DND-41 (cell line): ENCODE measurements at places on chromosomes 6 and 20.
A peak's percentile ranks its signal among the peaks of the same experiment; 100 is the strongest.

DNA sequence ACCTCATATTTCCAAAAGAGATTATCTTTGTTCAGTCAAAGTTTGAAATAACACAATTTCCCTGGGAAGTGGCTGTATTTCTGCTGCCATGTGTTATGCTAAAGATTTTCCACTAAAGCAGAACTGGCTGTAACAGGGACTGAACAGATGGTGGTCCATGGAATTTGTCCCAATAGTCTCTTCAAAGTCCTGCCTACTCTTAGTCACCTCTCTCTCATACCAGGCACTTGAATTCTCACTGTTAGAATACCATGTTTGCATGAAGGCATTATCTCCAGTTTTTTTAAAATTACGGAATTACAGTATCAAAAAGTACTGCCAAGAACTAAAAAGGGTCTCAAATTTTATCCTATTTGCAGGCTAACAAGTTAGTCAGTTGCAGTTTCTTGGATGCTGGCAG is 105.0 kb upstream of the HDDC2 start:
- no peak for DNase-seq
- H3K27me3 ChIP-seq, result no peaks in the 10 kb centered on the region
- no peak overlapping the region for H3K4me3 ChIP-seq
- H3K36me3 ChIP-seq, result no peaks in the 10 kb centered on the region
- H3K4me1 ChIP-seq, result no peaks in the 10 kb centered on the region

GRCh38 chr6:157254538-157254937 is 68.8 kb downstream of the TMEM242 start:
- H3K36me3 ChIP-seq, result no peaks in the 10 kb centered on the region
- no peaks in the 10 kb centered on the region for H3K4me1 ChIP-seq
- DNase-seq, result no peak
- H3K27ac ChIP-seq, result no peak overlapping the region

- H3K27ac ChIP-seq, result peak overlapping the region; percentile 85
- DNase-seq, result no peak
- H3K36me3 ChIP-seq, result peaks cover 25% of the 10 kb centered on the region
- H3K27me3 ChIP-seq, result no peaks in the 10 kb centered on the region
Measured at GRCh38 chr6:33571637-33572316, 8.3 kb downstream of the BAK1 start.

- no peaks in the 10 kb centered on the region for H3K27me3 ChIP-seq
- H3K36me3 ChIP-seq, result peaks cover 88% of the 10 kb centered on the region
- H3K4me3 ChIP-seq, result no peak overlapping the region
- peaks cover 8% of the 10 kb centered on the region; the same call in 1 of the 2 replicates for H3K4me1 ChIP-seq
- no peak for DNase-seq
Measured at GRCh38 chr20:32829311-32830005, 9.7 kb downstream of the MAPRE1 start.

DNA sequence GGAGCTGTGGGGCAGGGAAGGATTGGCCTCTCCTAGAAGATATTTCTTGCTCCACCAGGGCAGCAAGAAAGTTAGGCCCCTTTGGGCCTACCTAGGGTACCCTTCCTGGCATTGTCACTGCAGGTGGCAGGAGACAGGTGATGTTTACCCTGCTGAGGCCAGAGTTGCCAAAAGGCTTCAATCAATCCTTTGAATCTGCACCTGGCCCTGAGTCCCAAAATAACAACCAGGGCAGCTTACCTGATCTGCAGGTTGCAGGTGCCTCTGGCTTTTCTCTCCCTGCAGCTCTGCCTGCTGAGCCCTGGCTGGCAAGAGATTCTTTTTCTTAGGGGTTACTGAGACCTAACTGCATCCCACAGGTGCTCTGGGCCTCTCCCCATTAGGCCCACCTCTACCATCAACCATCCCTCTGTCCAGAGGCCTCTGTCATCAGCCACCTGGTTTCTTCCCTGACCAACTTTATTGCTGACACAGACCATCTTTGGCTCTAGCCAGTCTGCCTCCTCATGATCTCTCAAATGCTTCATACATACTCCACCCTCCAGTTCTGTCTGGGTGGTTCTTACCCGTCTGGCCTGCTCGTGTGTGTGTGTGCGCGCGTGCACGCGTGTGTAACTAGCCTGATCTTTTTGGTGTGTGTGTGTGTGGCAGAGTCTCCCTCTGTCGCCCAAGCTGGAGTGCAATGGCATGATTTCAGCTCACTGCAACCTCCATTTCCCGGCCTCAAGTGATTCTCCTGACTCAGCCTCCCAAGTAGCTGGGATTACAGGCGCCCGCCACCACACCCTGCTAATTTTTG is 13.7 kb downstream of the BCL2L1 start:
- H3K27ac ChIP-seq, result peak overlapping the region; percentile 89
- H3K4me1 ChIP-seq, result peaks cover 97% of the 10 kb centered on the region
- H3K27me3 ChIP-seq, result no peaks in the 10 kb centered on the region
- H3K36me3 ChIP-seq, result peaks cover 97% of the 10 kb centered on the region
- H3K4me3 ChIP-seq, result no peak overlapping the region
- DNase-seq, result peak; percentile 50

- no peak overlapping the region for H3K27ac ChIP-seq
- H3K36me3 ChIP-seq, result no peaks in the 10 kb centered on the region
- no peaks in the 10 kb centered on the region for H3K27me3 ChIP-seq
- no peak for DNase-seq
- no peak overlapping the region for H3K4me3 ChIP-seq
- no peaks in the 10 kb centered on the region for H3K4me1 ChIP-seq
Measured at GRCh38 chr6:82145926-82146452, 101.6 kb downstream of the IBTK start.

GRCh38 chr20:60249436-60249835 is 291.2 kb downstream of the CDH26 start:
- H3K4me3 ChIP-seq, result no peak overlapping the region
- peaks cover 60% of the 10 kb centered on the region for H3K4me1 ChIP-seq
- peak overlapping the region; percentile 57 for H3K27ac ChIP-seq
- H3K27me3 ChIP-seq, result no peaks in the 10 kb centered on the region

DNA sequence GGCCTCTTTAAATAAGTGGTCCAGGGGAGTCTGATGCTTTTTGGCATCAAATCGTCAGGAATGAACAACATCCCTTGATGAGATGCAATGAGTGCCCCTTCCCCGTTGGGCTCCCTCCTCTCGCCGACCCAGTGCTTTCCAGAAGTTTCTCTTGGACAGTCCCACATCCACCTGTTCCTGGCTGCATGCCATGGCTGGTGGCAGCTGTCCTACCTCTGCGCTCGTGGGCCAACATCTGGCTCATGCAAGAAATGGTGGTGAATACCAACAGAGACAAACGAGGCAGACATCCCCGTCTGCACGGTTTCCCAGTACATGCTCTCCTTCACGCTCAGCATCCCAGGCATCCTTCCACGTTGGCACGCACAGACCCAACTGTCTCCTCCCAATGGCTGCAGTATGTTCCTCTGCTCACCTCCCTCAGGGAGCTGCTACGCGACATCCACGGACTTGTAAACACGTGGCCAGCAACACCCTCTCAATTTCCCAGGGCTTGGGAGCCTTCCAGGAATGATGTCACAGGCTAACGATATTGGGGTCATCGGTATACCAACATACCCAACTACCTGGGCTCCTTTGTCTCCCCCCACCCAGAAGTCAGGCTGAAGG is 37.5 kb downstream of the PPP1R3G start:
- no peak overlapping the region for H3K4me3 ChIP-seq
- no peak for DNase-seq
- no peaks in the 10 kb centered on the region for H3K4me1 ChIP-seq
- H3K27ac ChIP-seq, result no peak overlapping the region
- no peaks in the 10 kb centered on the region for H3K36me3 ChIP-seq

GRCh38 chr20:51815383-51816076 is 13.2 kb upstream of the SALL4 start:
- DNase-seq, result no peak
- peaks cover 6% of the 10 kb centered on the region for H3K27me3 ChIP-seq
- H3K27ac ChIP-seq, result no peak overlapping the region
- H3K36me3 ChIP-seq, result no peaks in the 10 kb centered on the region
- no peaks in the 10 kb centered on the region for H3K4me1 ChIP-seq
- no peak overlapping the region for H3K4me3 ChIP-seq

DNA sequence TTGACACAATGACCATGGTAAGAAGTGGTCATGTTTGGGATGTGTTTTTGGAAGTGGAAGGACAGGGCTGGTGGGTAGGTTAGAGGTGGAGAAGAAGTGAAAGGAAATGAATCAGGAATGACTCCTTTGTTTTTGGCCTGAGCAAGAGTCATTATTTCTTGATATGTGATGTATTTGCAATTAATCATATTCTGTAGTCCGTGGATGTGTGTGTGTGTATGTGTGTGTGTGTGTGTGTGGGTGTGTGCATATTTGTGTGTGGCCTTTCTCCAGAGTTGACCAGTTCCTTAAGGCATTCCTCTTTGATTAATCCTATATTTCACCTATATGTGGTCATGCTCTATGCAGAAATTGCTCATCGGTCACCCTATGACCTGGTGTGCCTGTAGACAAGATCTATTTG is 130.7 kb downstream of the UTRN start:
- DNase-seq, result no peak
- no peaks in the 10 kb centered on the region for H3K27me3 ChIP-seq
- no peaks in the 10 kb centered on the region for H3K36me3 ChIP-seq
- 0 out of 2 replicates have a peak, but pooled peaks cover 4% of the 10 kb centered on the region for H3K4me1 ChIP-seq

- H3K4me1 ChIP-seq, result no peaks in the 10 kb centered on the region
- H3K27ac ChIP-seq, result no peak overlapping the region
- H3K4me3 ChIP-seq, result no peak overlapping the region
Measured at GRCh38 chr6:133761706-133762105, 127.2 kb upstream of the TCF21 start.

- H3K4me3 ChIP-seq, result no peak overlapping the region
- no peak for DNase-seq
- H3K27me3 ChIP-seq, result no peaks in the 10 kb centered on the region
Measured at GRCh38 chr6:44298055-44298803, 14.9 kb downstream of the AARS2 start.

DNA sequence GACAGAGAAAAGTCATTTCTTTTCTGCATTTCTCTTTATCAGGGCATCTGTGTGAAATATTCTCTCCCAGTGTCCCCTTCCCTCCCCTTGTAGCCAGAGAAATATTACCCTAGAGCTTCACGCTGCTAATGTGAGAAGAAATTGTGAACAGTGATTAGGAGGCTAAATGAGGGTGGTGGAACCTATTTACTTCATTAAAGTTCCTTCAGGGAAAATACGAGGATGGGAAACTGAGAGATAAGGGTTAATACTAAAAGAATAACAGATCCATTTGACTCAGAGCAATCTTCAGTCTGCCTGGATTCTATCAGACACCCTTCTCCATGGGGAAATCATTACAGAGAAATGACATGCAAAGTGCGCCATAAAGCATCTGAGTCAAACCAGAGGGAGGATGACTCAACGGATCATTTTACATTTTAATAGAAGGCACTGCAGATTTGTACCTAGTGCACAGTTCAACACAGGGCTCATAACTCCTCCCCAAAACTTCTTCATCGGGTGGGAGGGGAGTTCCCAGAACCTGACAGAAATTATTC is 131.3 kb downstream of the GJA10 start:
- no peak overlapping the region for H3K4me3 ChIP-seq
- peaks cover 15% of the 10 kb centered on the region for H3K4me1 ChIP-seq
- no peak overlapping the region for H3K27ac ChIP-seq
- H3K36me3 ChIP-seq, result no peaks in the 10 kb centered on the region
- H3K27me3 ChIP-seq, result no peaks in the 10 kb centered on the region

DNA sequence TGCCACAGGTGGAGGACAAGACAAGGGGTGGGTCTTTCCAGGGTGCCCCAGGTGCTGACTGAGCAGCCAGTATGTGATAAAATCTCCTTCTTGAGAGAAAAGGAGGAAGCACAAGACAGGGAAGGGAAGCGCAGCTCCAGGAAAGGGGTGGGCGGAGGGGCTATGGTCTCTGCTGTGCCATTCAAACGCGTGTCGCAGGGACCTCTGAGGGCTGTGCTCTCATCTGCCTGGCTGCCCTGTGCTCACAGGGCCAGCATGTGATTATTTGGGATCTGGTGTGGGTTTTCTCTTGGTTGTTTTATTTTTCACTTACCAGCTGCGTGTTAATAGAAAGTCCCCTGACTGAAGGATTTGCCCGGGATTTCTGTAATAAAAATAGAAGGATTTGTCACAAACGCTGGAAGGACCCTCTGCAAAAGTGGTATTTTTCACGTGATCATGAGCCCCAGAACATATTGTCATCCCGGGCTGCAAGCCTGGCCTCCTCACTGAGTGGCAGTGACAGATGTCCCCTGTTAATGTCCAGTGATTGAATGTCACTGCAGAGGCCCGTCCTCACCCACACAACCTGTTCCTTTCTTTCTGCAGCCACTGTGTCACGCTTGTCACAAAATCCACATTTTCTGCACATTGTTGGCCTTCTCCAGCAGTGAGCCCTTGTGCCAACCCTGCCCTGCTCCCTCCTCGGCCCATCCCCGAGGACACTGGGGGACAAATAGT is 35.0 kb upstream of the VSX1 start:
- H3K27ac ChIP-seq, result no peak overlapping the region
- H3K27me3 ChIP-seq, result no peaks in the 10 kb centered on the region
- no peak overlapping the region for H3K4me3 ChIP-seq

DNA sequence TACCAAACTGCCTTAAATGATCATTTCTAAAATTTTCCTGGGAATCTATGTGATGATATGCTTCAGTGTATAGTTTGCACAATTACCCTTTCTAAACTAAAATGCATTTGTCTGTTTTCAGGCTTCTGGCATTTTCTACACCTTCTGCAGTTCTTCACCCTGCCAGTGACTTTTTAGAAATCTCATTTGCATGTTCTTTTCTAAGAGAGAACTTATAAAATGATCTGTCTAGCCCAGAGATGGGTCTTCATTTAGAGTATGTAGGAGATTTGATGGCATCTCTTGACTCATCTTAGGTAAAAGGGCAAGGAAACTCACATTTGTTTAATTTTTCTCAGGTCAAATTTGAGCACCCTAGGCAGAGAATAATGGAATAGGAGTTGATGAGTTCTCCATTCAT is 17.8 kb downstream of the NCOA7 start:
- no peaks in the 10 kb centered on the region for H3K27me3 ChIP-seq
- H3K4me3 ChIP-seq, result no peak overlapping the region
- 0 out of 2 replicates have a peak, but pooled peaks cover under 1% of the 10 kb centered on the region for H3K4me1 ChIP-seq

- peak; percentile 93 for DNase-seq
- H3K27ac ChIP-seq, result peak within 1 kb of the TSS; percentile 93
- H3K36me3 ChIP-seq, result peaks cover 20% of the 10 kb centered on the region
Measured at GRCh38 chr20:25058051-25058846, at the start of gene ACSS1. ACSS1 (minus strand) TSS chr20:25058139; CDS start chr20:25058102, 37 bp downstream.

GRCh38 chr6:21295506-21296240 is 297.9 kb upstream of the SOX4 start:
- H3K4me3 ChIP-seq, result no peak overlapping the region
- no peak overlapping the region for H3K27ac ChIP-seq
- no peaks in the 10 kb centered on the region for H3K27me3 ChIP-seq
- DNase-seq, result no peak
- no peaks in the 10 kb centered on the region for H3K4me1 ChIP-seq

- DNase-seq, result no peak
- no peak overlapping the region for H3K27ac ChIP-seq
- H3K36me3 ChIP-seq, result peaks cover 7% of the 10 kb centered on the region; the same call in 1 of the 2 replicates
- H3K4me3 ChIP-seq, result peak overlapping the region; percentile 77; the same call in 1 of the 2 replicates
Measured at GRCh38 chr20:62643521-62644043, 1.3 kb downstream of the SLCO4A1 start.

GRCh38 chr20:43755390-43755789 is 28.6 kb upstream of the GTSF1L start:
- no peak overlapping the region for H3K4me3 ChIP-seq
- peaks cover 18% of the 10 kb centered on the region for H3K4me1 ChIP-seq
- no peaks in the 10 kb centered on the region for H3K36me3 ChIP-seq
- DNase-seq, result no peak
- H3K27ac ChIP-seq, result no peak overlapping the region
